ENCODE measurements at places on chromosomes 5 and 9.

- no peak for DNase-seq
Measured at GRCh38 chr9:93346231-93347112, 105.0 kb upstream of the FAM120A start.

- DNase-seq, result no peak
Measured at GRCh38 chr9:104765138-104765537, 1.2 kb downstream of the NIPSNAP3B start.

DNA sequence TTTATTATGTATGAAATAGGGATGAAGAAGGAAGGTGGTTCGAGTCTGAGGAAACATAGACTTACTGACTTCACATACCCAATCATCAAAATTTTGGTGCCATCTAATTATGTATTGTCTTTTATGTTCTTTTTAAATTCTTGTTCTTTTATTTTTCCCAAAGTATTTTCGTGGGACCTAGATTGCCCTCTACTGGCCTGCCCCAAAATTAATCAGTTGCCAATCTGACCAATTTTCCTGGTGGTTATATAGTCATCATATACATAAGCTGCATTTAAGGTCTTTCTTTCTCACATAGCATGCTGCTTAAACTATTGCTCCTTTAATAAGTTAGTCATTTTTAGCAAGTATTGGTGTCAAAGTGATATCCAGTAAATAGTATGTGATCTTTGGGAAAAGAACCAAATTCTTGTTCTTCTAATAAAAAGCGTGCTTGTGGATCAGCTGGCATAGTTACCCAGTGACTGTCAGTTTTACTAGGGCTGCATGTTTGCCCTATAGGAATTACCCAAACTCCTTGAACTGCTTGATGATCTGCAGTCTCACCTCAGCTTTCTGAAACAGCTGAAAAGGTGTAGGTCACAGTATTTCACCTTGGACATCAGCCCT, 223.5 kb downstream of the SH3GL2 start:
- DNase-seq, result no peak

DNA sequence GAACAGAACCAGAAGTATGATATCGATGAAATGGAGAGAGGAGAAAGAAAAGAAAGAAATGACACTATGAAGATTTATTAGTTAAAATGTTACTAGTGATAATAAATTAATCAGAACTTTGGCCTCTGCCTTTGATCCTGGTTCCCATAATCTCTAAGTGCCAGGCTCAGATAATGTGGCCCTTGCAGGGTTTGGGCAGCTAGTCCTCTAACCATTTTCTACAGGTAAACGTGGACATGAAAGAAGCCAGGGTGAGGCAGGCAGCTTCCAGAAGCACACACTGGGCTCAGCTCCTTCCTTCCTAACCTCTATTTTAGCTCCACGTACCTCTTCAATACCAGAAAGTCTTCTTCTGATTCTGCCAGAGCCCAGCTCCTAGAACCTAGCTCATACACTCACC, 30.6 kb downstream of the SYK start:
- no peak for DNase-seq

GRCh38 chr5:123387313-123387712, 35.9 kb downstream of the CEP120 start:
- no peak for DNase-seq

GRCh38 chr9:75505654-75506053, 384.8 kb upstream of the PCSK5 start:
- DNase-seq, result no peak

DNA sequence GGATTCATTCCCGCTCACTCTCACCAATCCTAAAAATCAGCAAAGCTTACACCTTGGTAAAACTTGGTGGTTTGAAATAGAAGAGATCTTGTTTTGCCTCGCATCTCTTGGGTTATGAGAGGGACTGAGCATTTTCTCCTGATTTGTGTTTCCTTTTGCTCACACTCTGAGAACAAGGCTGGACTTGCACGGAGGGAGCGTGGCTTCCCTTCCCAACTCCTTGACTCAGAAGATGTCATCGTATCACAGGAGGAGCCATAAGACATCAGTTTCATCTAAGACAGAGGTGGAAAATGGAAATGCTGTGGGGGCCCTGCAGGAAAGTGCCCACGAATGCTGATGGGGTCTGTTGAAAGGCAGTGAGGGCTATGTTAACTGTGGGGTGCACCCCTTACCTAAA, 37.4 kb downstream of the CTSL start:
- no peak for DNase-seq

DNA sequence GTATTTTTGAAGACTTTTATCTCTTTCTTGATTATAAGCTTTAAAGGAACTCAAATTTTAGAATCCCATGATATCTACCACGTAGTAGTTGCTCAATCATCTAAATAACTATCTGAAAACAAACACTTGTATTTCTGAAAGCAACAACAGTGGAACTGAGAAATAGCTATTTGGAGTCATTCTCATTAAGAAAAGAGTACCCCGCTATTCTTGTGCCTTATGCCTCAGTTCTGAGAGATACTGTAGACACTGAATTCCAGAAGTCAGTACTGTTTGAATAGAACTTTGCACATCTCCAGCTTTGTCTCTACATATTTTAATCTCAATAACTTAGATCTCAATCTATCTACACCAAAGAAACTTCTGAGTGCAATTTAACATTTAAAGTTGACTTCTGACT, 11.4 kb downstream of the CHD1 start:
- no peak for DNase-seq

DNA sequence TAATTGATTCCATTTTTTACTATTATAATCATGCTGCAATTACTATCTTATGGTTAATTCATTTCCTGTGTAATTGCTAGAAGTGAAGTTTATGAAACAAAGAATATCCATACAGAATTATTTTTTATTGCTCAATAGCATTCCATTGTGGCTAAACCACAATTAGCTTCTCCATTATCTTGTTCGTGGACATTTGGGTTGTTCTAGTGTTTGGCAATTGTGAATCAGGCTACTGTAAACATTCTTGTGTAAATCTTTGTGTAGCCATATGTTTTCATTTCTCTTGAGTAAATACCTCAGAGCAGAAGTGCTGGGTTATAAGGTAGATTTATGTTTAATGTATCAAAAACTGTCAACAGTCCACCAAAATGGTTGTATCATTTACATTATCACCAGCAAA, 341.1 kb downstream of the MAT2B start:
- DNase-seq, result peak; percentile 68

DNA sequence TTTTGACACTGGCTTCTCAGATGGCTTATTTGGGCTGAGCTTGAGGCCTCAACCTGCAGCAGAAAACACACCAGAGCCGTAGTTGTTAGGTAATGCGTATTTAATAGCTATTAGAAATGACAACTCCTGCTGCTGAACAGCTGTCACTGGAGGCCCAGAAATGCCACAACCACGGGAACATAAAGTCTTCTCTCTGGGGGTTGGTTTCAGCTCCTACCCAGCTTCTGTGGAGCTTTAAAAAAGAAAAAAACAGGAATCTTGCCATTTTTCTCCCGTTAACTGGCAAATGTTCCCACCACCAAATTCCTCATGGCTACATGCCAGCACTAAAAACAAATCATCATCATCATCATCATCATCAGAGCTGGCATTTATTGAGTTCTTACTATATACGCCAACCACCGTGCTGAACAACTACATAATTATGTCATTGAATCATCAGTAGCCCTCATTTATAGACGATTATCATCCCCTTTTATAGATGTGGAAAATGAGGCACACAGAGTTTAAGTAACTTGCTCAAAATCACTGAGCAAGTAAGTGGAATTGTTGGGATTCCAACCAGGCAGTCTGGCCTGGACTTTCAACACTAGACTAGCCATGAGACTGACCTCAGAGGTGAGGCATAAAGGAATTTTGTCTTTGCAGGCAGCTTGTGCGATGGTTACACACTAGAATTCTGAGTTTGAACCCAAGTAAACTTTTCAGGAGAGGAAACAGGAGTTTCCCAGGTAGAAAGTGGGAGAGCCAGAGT, 185.3 kb upstream of the WWC1 start:
- DNase-seq, result peak; percentile 89

- no peak for DNase-seq
Measured at GRCh38 chr5:15248731-15249130, 251.2 kb upstream of the FBXL7 start.

GRCh38 chr5:63011158-63011557, 432.5 kb downstream of the LRRC70 start:
- DNase-seq, result no peak

DNA sequence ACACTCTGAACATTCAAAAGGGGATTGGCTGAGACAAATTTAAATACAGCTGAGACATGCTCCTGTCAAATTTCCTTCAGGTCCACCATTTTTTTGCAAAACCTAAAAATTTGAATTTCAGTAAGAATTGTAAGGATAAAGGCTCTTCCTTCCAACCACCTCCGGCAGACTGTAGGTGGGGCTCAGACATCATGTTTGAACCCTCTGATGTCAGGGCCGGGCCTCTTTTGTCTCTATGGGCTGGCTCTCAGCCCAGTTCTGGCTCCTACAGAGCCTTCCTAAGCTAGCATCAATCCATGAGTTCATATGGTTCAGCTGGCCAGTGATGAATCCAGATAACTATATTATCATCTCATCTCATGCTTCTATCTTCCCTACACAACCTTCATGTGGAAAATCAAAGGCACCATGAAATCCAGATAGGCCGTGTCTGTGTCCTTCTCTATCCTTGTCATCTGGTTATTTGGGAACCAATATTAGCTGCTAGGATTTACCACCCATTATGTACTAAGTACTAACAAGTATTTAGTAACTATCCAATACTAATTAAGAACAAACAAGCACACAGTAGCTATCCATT, 44.2 kb downstream of the NIPSNAP3B start:
- peak; percentile 62 for DNase-seq

GRCh38 chr5:142388696-142389095, 63.9 kb upstream of the SPRY4 start:
- peak; percentile 47 for DNase-seq

DNA sequence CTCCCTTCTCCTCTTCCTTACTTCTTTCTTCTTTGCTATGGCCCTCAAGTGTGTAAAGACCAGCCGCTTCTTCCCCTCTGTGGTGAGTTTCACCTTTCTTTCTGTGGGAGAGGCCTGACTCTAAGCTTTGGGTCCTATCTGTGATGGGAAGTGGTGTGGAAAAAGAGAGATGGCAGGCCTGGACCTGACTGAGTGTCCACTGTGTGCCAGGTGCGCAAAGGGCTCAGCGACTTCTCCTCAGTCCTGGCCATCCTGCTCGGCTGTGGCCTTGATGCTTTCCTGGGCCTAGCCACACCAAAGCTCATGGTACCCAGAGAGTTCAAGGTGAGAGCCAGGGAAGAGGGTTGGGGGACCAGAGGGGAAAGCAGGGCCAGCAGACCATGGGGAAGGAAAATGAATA, 5.9 kb downstream of the SLC4A9 start:
- no peak for DNase-seq

DNA sequence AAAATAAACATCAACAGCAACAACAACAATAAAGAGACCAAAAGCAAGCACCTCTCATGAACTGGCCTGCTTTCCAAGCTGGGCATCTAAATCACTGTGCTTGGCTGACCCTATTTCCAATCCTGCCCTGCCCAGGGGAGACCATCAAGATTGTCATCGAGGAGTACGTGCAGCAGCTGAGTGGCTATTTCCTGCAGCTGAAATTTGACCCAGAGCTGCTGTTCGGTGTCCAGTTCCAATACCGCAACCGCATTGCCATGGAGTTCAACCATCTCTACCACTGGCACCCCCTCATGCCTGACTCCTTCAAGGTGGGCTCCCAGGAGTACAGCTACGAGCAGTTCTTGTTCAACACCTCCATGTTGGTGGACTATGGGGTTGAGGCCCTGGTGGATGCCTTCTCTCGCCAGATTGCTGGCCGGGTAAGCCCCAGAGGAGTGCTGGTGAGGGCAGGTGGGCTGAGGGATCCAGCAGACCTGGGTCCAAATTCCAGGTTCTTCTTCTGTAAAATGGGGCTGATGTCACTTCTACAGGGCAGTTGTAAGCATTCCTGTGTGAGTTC, 15.6 kb downstream of the PTGS1 start:
- DNase-seq, result no peak

DNA sequence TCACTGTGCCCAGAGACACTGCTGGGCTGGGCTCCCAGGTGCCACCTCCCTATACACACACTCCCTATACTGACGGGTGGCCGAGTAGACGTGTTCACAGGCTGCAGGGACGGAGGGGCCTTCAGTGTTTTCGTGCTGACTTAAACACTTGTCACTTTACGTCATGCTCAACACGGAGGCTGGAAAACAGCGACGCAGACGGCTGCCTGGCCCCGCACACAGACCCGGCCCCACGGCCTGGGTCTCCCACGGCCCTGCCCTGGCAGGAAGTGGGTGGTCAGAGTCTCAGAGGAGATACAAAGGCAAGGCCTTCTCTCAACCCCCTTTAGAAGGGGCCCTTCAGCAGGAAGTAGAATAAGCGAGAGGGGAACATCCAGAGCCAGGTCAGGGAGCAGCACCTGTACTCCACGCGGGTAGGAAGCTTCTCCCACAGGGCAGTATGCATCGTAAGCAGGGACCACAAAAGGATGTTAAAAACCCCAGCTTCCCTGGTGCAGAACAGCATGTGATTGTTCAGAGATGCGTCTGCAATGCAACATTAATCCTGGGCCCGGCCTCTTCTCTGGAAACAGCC, 11.9 kb upstream of the TBC1D9B start:
- no peak for DNase-seq

- DNase-seq, result peak; percentile 34
Measured at GRCh38 chr5:168528521-168529373, at the start of gene FBLL1. FBLL1 (plus strand) TSS chr5:168529305; CDS start chr5:168529505, 200 bp downstream.

- no peak for DNase-seq
Measured at GRCh38 chr5:171649075-171649401, 136.6 kb upstream of the SMIM23 start.

DNA sequence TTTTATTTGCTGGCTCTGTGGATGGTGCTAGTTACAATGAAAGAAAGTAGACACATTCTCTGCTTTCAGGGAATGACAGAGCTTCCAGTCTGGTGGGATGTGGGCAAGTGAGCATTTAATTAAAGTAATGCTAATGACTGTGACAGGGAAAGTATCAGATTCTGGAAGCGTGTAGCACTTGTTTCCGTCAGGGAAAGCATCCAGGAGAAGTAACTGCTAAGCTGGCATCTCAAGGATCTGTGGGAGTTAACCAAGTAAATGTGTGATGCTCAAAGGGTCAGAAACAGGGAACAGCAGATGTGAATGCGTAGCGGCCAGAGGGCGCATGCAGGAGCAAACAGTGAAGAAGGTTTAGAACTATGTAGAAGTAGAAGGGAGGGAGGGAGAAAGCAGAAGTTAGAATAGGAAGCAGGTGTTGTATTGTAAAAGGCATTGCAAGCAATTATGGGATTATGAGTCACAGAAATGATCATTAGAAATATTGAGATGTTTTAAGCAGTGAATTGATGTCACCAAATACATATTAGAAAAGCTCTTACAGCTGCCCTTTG, 12.2 kb downstream of the KLHL9 start:
- DNase-seq, result no peak

DNA sequence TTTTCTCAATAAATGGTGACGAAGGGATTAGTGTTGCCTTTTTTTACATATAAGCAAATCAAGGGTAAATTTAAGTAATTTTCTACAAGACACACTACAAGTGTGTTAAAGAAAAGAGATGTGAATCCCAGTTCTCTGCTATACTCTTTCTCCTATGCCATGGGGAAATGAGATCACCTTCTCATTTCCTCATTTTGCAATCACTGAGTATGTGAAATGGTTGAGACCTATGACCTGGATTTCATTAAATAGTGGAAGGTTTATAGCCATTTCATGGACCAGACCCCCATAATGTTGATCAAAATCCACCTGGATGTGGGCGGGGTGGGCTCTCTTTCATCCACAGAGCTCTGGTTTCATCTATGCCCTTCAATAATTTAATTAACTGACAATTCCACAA, 66.9 kb upstream of the SLIT3 start:
- no peak for DNase-seq

- DNase-seq, result peak; percentile 24
Measured at GRCh38 chr9:82991671-82992070, 71.3 kb downstream of the RASEF start.

- DNase-seq, result no peak
Measured at GRCh38 chr9:29211003-29211579, 1637.8 kb upstream of the C9orf72 start.
